ENCODE measurements at places on chromosomes 11 and 22.

DNA sequence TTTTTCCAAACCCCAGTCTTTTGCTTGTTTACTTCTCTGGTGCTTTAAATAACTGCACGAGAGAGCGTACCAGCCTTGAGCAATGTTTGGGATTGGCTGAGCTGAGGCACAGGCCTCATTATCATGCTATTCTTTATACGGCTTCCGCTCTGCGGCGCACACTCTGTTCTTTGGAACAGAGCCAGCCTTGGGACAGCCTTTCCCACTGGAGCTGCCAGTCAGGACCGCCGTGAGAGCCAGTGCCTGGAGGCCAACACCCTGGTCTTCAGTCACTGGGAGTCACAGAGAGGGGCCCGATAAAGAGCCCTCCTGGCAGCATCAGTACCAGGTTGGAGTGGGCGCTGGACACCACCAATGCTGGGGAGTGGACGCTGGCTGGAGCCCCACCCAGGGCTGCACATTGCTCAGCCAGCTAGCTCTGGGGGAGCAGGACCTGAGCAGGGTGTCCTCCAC lies 125.6 kb downstream of the BCR start:
- no peak for DNase-seq

GRCh38 chr11:31247321-31247720 lies 122.2 kb downstream of the DCDC1 start:
- DNase-seq = no peak

DNA sequence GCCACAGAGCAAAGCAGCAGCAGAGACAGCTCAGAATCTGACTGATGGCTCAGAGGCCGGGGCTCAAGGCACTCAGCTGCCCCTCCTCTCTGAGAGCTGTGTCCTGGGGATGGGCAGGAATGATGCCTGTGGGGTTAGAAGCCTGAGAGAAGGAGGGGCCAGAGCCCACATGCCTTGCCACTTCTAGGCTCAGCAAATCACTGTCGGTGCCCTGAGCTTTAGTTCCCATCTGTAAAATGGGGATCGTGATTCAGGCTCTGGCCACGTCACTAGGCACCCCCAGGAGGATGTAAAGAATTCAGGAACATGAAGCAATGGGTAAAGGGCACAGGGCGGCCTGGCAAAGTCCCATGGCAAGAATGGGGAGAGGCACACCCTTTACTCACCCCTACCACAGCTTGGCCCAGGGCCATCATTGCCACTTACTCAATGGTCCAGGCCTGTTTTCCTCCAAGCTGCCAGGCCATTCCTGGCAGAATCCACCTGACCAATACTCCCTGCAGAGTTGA lies 3.4 kb upstream of the CDC42EP2 start:
- peak; percentile 65 for DNase-seq

- DNase-seq = peak; percentile 78
Measured at GRCh38 chr22:46803031-46803880, 40.8 kb downstream of the TBC1D22A start.

- no peak for DNase-seq
Measured at GRCh38 chr11:95716266-95716665, 73.3 kb downstream of the FAM76B start.

GRCh38 chr22:46097268-46097900 lies 52.9 kb upstream of the PPARA start:
- DNase-seq = no peak

DNA sequence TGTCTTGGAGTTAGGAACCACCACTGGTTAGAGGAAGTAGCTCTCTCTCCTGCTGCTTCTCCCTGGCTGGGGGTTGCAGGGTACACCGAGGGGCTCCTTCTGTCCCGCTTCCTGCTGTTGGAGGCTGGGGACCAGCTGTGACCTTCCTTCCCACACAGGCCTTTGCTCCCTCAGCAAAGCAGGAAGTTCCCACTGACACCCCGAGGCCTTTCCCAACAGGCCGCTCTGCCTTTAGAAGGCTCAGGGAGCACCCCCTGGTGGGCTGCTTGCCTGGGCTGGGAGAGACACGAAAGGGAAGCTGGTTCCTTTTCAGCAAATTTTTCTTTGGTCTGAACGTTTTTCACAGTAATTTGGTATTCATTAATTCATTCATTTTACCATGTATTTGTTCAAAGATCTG lies 527.9 kb upstream of the B3GAT1 start:
- no peak for DNase-seq

DNA sequence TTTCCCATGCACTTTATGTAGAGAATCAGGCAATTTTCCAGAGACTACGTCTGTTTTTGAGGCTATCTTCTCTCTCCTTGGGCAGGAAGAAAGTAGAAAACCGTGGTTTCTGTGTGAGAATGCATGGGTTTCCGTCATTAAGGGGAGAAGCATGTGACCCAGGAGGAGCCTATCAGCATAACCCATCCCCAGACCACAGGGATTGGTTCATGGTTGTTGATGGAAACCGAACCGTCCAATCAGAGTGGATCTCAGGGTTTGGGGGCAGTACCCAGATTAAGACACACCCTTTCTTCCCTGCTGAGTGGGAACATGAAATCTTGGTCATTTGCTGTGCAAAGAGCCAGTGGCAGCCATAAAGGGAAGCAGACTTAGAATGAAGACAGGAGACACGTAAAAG lies 517.8 kb downstream of the MN1 start:
- no peak for DNase-seq

DNA sequence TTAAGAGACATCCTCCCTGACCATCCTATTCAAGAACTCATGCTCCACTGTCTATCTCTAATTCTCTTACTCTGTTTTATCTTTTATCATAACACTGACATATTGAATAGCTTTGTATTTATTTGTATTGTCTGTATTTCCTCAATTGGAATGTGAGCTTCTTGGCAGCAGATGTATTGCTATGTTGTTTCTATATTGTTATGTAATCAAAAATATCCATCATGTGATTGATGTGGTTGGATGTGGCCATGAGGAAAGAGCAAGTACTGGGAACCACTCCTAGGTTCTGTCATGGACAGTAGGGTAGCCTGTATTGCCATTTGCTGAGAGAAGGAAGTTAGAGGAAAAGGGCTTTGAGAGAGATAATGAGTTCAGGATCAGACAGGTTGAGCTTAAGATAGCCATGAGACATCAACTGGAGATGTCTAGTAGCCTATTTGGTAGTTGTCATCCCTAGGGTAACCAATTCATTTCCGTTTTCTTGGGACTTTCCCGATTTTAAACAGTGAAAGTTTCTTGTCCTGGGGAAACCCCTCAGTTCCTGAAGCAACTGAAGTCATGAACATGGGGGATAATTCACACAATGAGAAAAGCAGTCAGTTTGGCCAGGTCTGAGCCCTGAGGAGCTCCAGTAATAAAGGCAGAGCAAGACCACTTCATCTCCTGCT lies 404.5 kb downstream of the INSC start:
- DNase-seq = no peak

- DNase-seq = no peak
Measured at GRCh38 chr11:100434821-100435641, 252.1 kb upstream of the ARHGAP42 start.

GRCh38 chr11:17811352-17811751 lies 76.8 kb downstream of the KCNC1 start:
- DNase-seq = peak; percentile 26

DNA sequence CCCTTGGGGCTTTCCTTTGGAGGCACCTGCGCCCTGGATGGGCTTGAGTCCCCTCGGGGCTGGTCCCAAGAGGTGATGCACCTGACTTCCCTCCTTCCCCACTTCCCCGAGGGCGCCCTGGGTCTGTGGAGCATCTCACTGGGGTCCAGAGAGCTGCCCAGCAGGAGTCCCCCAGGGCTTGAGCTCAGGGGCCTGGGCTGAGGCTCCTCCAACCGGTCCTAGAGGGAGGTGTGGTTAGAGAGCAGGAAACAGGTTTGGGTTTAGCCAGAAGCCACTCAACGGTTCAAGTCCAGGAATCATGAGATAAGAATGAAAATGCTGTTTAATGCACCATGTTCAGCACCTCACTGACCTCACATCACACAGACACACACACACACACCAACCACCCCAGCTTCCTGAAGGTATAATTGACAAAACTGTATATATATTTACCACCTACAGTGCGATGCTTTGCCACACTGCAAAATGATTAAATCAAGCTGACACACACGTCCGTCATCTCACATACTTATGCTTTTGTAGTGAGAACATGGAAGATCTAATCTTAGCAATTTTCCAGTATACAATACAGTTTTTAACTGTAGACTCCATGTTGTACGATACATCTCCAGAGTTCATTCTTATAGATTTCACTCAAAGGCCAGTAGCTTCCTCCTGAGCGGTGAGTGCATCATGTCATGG lies 628 bp upstream of the IGLL1 start:
- DNase-seq = no peak

DNA sequence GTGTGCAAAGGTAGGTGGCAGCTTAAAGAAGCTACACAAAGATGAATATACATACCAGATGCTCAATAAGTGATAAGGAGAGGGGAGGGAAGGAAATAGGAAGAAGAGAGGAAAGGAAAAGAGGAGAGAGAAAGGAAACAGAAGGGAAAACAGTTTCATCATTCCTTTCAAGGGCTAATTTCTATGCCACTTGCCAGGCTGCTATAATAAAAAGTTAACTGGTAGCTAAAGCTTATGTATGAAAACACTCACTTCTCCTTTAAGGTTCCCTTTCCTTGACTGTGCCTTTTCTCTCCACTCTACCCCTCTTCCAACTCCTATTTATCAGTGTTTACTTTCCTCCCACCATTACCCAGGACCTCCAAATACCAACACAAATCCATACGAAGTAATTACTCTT lies 347.9 kb downstream of the DLG2 start:
- DNase-seq = no peak

DNA sequence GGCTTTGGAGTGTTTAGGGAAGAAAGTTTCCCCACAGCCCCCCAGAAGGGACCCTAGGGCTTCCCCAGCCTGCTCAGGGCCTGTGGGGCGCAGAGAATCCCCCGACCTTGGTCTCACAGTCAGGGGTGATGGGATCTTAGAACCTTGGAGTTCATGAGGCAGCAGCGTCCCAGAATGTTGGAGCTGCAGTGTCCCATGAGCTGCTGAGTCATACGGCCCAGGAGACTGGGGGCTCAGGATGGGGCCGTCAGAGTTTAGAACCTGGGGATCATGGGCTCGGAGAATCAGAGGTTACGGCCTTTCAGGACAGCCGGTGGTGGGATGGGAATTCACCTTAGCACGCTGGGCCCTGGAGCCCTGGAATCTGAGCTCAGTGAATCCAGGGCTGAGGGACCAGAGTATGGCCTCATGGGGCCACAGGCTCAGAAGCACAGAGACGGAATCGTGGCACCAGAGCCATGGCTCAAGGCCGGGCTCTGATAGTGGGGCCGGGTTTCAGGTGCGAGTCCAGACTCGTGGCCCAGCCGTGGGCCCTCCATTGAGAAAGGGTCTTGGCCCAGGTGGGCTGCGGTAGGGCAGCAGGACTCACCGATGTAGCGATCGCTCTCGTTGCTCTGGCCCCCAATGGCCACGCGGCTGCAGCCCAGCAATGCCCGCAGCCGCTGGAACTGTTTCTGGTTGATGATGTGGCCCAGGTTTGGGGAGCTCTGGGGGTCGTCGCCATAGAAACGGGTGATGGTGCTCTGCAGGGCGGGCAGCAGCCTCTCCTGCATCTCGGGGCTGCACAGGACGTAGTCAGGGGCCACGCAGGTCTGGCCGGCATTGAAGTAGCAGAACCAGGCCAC lies 9.5 kb downstream of the ALDH3B2 start:
- no peak for DNase-seq

DNA sequence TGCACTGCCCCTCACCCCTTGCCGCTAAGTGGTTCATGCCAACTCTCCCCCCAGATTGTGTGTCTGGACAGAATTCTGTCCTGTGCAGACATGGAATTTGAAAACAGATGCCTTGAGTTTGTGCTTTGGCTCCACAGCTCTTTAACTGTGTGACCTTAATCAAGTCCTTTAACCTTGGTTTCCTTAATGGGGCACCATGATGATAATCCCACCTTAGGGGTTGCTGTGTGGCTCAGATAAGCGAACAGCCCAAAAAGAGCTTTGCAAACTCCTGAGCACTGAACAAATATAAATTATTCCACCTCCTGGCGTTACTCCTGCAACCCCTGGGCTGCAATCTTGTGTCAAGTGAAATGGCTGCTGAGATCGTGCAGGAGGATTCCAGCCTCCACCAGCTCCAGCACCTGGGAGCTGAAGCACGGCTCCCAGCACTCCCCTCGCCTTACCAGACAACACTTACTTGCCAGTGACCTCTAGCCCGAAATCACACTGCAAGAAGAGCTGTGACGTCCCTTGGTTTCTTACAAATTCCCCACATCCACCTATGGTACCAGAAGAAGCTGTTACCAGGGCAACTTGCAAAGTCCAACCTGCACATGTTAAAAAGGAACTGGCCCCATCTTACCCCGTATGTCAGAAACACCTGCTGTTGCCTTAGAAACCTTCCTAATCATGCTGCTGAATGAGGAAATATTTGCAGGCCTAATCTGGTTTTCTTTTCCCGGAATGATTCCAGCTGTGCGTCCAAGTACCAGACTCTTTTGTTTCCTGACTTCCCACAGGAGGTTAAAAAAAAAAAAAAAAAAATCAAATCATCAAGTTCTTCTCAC lies 13.2 kb downstream of the VPS37C start:
- DNase-seq = no peak

- DNase-seq = no peak
Measured at GRCh38 chr11:110148775-110149744, 55.9 kb downstream of the ZC3H12C start.

DNA sequence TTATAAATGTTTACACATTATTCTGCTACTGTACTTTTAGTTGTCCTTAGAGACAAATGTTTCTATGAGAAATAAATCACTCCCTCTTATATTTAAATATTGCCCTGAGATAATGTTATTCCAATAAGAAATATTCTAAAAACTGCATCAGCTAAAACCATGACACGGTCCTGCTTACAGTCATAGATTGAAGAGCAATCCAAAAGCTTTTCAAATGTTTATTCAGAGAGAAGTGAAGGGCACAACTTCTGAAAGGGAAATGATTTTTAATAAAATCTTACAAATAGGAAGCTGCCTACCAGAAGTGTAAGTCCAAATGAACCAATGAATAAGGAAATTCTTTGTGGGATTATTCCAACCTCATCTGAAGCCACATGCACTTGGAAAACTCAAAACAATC lies 49.2 kb downstream of the STK33 start:
- DNase-seq = no peak

GRCh38 chr22:45968751-45969413 lies 8.1 kb downstream of the WNT7B start:
- no peak for DNase-seq

GRCh38 chr22:25038771-25039170 lies 86.3 kb downstream of the KIAA1671 start:
- DNase-seq = no peak
